ENCODE measurements at places on chromosomes 2 and 18.
A peak's percentile ranks its signal among the peaks of the same experiment; 100 is the strongest.

DNA sequence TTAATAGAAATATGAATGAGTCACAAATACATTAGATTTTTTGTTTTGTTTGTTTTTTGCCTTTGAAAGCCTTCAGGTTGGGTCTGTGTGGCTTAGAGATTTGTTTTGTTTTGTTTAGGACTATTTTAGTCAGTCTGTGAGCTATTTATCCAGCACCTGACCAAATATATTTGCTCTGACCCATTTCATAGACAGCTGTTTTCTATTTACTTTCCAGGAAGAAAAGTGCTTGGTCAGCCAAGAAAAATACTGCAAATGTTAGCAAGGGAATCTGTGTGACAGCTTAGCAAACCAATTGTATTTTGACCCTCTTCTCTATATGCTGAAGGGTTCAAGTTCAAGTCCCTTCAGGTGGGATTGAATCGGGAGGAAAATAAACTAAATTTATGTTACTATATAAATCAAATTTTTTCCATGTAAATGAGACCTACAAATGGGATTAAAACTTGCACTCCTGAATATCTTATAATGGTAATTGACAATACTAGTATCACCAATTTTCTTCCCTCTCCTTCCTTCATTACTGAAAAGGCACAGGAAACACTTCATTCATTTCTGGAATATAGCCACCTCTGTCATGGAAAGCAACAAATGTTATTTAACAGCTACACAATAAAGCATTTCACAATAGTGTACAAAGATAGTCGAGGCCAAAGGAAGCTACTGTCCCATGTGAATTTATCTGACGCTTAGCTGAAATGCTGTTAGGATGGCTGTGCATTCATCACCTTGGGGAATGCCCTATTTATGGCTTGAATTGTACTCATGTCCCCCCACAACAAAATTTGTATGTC lies 23.1 kb upstream of the KLF7 start:
- peak; percentile 59 for DNase-seq

DNA sequence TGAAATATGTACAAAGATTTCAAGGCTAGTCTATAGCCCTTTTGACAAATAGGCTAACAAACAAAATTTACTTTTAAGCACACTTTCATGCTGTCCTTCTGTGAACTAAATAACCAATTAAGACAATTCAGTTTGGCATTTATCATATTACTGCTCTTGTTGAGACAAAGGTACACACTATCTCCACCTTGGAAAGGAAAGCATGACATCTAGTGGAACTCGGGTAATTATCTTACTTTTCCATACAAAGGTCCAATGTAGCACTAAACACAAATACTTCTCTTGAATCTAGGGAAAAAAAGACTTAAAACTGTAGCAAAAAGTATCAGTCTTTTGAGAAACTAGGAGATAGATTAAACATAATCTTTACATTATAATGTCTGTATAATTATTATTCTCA lies 125.0 kb upstream of the CD226 start:
- peak; percentile 28 for DNase-seq

- DNase-seq, result no peak
Observed at GRCh38 chr2:228082571-228082970, 98.9 kb downstream of the SPHKAP start.

DNA sequence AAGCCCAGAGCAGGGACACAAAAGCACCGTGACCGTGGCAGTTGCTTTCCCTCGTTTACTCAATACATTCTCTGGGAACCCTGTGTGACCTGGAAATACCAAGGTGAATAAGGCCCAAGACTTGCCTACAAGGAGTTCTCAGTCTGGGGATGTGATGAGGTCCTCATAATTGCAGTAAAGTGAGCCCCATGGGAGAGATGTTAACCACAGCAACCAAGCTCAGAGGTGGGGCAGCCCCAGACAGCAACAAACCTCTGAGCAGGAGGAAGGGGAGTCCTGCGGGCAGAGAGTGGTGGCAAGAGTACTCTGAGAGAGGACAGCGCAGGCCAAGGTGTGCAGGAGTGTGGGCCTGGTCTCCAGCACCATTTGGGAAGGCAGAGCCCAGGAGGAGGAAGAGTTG lies 91.6 kb downstream of the TTC32 start:
- no peak for DNase-seq

DNA sequence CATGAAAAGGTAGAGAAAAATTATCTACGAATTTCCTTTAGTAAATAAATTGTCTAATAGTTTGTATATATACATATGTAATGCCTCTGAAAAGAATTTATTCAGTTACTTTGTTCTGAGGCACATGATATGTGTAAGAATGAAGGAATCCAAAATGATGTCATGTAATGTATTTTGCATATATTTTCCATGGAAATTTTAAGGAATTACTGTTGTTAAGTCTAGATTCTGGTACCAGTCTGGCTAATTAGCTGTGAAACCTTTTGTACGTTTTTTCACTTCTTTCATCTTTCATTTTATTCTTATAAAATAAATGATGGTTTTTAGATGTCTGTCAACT lies 12.3 kb downstream of the YIPF4 start:
- DNase-seq, result no peak

DNA sequence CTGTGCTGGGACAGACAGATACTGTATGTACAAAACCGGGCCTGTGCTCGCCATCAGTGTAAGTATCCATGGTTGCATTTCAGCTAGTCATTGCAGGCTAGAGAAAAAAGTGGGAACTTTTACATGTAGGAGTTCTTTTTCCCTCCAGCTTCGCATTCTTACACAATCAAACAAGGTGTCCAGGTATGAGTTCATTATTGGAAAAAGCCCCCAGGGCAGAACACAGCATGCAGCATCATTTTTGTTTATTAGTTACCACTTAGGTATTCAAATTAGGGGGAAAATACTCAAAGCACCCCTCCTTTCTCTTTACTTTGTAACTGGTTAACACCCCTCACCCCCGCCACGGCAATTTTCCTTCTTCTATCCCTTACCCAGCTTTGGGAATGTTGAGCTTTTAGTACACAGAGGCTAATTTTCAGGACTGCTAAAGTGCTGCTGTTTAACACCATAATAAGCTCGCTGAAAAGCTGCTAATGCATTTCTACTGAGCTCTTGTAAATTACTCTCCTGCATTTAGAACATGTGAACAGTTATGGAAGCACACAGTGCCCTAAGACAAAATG lies 13.6 kb downstream of the UPP2 start:
- DNase-seq, result no peak

GRCh38 chr2:175687465-175687864 lies 314.6 kb downstream of the LNPK start:
- no peak for DNase-seq

- DNase-seq, result no peak
Observed at GRCh38 chr2:206160125-206160806, 571 bp downstream of the EEF1B2 start.
